ENCODE measurements at places on chromosomes 5 and 9. TPM values are rescaled to one million over a fixed set of nuclear protein-coding genes. Genes with fewer than 3 reads are reported as not detected.
A peak's percentile ranks its signal among the peaks of the same experiment; 100 is the strongest.

GRCh38 chr5:127608077-127608660, 40.7 kb upstream of the CTXN3 start:
- no peaks in the 10 kb centered on the region for H3K4me1 ChIP-seq
- no peaks in the 10 kb centered on the region for H3K36me3 ChIP-seq
- H3K27ac ChIP-seq: no peak overlapping the region
- no peak for DNase-seq

DNA sequence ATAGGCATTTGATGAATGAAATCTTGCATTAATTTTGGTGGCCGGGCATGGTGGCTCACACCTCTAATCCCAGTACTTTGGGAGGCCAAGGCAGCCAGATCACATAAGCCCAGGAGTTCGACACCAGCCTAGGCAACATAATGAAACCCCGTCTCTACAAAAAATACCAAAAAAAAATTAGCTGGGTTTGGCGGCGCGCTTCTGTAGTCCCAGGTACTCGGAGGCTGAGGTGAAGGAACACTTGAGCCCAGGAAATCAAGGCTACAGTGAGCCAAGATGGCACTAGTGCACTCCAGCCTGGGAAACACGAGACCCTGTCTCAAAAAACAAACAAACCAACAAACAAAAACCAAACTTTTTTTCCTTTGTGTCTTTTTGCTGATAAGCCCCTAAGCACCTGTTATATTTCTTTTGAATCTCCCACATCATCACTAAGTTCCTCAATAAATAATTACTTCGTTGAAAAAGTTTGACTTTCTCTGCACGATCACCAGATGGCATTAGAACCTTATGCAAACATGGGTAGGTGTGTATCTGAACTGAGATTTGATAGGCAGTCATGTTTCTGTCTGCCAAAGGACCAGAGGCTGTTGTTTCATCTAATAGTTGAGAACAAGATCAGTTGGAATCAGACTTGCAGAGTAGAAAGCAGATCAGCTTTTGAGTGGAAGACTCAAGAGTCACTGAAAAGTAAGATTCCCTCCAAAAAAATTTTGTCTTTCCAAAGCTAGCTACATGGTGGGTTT, 5.5 kb upstream of the MATR3 start:
- peaks cover 38% of the 10 kb centered on the region for H3K36me3 ChIP-seq
- no peaks in the 10 kb centered on the region for H3K27me3 ChIP-seq
- H3K27ac ChIP-seq: no peak overlapping the region
- peaks cover under 1% of the 10 kb centered on the region for H3K4me1 ChIP-seq
- no peak for DNase-seq

DNA sequence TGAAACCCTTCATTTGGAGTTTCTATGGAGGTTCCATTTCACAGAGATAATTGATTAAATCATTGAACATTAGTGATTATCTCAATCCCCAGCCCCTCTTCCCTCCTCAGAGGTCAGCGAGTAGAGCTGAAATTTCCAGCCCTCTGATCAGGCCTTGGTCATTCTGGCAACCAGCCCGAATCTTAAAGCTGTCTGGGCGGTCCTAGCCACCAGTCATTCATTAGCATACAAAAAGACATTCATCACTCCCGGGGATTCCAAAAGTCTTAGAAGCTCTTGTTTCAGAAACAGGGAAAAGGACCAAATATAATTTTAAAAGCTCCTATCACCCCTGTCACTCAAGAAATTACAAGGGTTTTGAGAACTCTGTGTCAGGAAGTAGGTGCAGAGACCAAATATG, 41.3 kb downstream of the ZNF474 start:
- no peak overlapping the region for H3K4me3 ChIP-seq
- peak; percentile 56 for DNase-seq
- H3K27me3 ChIP-seq: no peaks in the 10 kb centered on the region
- no peaks in the 10 kb centered on the region for H3K36me3 ChIP-seq

GRCh38 chr9:37390759-37391158, 31.7 kb upstream of the GRHPR start:
- H3K27me3 ChIP-seq: no peaks in the 10 kb centered on the region
- H3K4me1 ChIP-seq: no peaks in the 10 kb centered on the region
- no peak overlapping the region for H3K27ac ChIP-seq
- no peak overlapping the region for H3K4me3 ChIP-seq
- H3K36me3 ChIP-seq: no peaks in the 10 kb centered on the region

DNA sequence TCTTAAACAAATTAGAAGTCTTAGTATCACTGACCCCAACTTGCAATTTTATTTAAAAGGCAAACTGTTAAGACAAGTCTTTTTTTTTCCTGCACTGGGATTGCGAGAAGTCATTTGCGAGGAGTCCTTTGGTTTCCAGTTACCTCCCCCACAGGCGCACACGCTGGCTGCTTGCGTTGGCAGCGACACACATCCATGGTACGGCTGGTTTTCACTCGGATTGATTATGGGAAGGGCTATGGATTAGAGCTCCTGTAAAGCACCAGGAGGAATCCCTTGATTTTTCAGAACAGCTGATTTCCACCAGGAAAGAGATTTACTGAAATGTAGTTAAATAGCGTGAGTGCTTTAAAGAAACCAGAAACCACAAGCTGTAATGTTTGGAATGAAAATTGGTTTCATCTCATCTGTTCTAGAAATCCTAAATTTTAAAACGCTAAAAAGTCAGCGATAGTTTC, 737 bp downstream of the SLC1A3 start:
- peaks cover 29% of the 10 kb centered on the region for H3K4me1 ChIP-seq
- DNase-seq: peak; percentile 70
- peak overlapping the region; percentile 57 for H3K4me3 ChIP-seq
- H3K27me3 ChIP-seq: no peaks in the 10 kb centered on the region

DNA sequence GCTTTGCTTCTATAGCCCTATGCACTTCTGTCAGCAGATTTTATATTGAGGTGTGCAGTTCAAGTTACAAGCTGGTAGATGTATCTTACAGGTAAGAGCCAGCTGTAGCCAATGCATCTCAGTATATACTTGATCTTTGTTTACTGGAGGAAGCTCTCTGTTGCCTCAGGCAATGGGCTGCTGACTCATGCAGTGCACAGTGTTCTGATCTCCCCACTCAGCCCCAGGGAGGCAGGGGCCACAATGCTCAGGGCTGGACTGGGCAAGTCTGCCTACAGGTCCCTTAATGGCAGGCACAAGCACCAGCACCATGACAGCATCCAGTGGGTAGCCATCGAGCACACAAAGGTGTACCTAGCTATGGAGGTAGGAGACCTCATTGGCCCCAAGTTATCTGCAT, 178.8 kb upstream of the CDH10 start:
- no peaks in the 10 kb centered on the region for H3K27me3 ChIP-seq
- H3K4me1 ChIP-seq: no peaks in the 10 kb centered on the region
- DNase-seq: no peak
- H3K27ac ChIP-seq: no peak overlapping the region
- H3K36me3 ChIP-seq: no peaks in the 10 kb centered on the region
- H3K4me3 ChIP-seq: no peak overlapping the region

- no peaks in the 10 kb centered on the region for H3K36me3 ChIP-seq
- peaks cover 32% of the 10 kb centered on the region for H3K4me1 ChIP-seq
- peak; percentile 67 for DNase-seq
- H3K27ac ChIP-seq: peak overlapping the region; percentile 99
Measured at GRCh38 chr9:78871452-78872331, 574.8 kb downstream of the PSAT1 start.

DNA sequence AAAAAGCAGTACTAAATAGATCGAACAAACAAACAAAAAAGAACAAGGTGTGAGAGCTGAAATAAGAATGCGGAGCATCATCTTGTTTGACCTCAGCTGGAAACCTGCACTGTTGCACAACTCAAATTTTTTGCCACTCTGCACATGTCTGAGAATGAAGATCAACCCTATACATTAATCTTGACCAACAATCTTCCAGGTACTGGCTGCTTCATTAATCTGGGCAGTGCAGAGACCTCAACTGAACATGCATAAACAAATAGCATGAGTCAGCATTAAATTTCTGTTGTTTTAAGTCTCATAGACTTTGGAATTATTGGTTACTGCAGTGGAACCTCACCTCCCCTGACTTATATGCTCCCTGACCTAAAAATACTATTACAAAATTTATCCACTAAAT, 114.6 kb upstream of the FTMT start:
- H3K27me3 ChIP-seq: no peaks in the 10 kb centered on the region
- H3K36me3 ChIP-seq: no peaks in the 10 kb centered on the region
- no peak overlapping the region for H3K4me3 ChIP-seq
- no peak for DNase-seq

DNA sequence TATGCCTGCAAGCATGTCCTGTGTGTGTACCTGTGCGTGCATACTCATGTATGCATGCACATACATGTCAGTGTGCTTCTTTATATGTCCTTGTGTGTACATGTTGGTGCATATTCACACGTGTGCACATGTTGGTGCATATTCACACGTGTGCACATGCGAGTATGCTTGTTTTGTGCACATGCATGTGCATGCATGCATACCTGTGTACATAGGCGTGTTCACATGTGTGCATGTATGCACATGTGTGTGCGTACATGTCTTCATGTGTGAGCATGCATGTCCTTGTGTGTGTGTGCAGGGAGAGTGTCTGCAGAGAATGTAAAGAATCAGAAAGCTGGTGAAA, 72.2 kb upstream of the FCN2 start:
- H3K27ac ChIP-seq: peak overlapping the region; percentile 73
- H3K4me1 ChIP-seq: peaks cover 55% of the 10 kb centered on the region
- peaks cover 82% of the 10 kb centered on the region for H3K36me3 ChIP-seq
- H3K27me3 ChIP-seq: no peaks in the 10 kb centered on the region
- DNase-seq: no peak

- no peak for DNase-seq
- H3K4me3 ChIP-seq: no peak overlapping the region
- H3K4me1 ChIP-seq: no peaks in the 10 kb centered on the region
Measured at GRCh38 chr5:32233696-32234447, 59.8 kb upstream of the GOLPH3 start.

GRCh38 chr9:134258828-134259546, 67.3 kb upstream of the RXRA start:
- no peaks in the 10 kb centered on the region for H3K36me3 ChIP-seq
- no peak overlapping the region for H3K4me3 ChIP-seq
- H3K27ac ChIP-seq: no peak overlapping the region
- no peak for DNase-seq
- 0 out of 2 replicates have a peak, but pooled peaks cover under 1% of the 10 kb centered on the region for H3K27me3 ChIP-seq
- no peaks in the 10 kb centered on the region for H3K4me1 ChIP-seq

- no peaks in the 10 kb centered on the region for H3K27me3 ChIP-seq
- peaks cover 32% of the 10 kb centered on the region for H3K4me1 ChIP-seq
- no peak overlapping the region for H3K4me3 ChIP-seq
- H3K36me3 ChIP-seq: peaks cover 72% of the 10 kb centered on the region
Measured at GRCh38 chr9:95061916-95062595, 255.5 kb downstream of the FANCC start.

DNA sequence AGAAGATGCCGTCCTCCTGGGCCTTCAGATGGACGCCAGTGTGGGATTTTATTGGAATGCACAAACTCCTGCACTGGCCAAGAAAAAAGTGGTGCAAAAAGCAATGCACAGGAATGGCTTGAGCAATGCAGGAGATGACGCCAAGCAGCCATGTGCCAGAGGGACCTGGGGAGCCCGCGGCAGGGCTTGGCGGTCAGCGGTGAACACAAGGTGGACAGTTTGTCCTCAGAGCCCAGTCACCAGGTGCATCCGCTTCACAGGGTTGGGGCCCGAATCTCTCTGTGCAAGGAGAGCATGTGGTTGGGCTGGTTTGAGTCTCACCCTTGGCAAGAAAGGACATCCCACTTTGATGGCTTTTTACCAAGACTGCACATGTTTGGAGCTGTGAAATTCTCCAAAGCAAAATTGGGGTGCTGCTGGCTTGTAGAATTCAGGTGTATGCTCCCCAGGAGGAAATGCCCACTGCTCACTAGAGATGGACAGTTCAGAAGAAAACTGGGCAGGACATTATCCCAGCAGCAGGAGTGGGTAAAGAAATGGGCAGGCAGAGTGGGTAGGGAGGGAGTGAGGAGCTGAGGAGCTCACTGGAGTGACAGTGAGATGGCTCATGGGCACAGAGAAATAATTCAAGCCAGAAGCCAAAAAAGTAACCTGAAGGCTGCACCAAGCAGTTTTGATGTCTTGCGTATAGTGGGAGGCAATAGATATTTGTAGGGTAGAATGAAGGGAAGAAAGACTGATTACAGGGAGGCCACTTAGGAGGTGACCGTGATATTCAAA, 463.9 kb downstream of the MTRR start:
- no peaks in the 10 kb centered on the region for H3K36me3 ChIP-seq
- no peaks in the 10 kb centered on the region for H3K27me3 ChIP-seq
- H3K4me3 ChIP-seq: no peak overlapping the region
- DNase-seq: no peak

- H3K36me3 ChIP-seq: no peaks in the 10 kb centered on the region
- H3K27me3 ChIP-seq: no peaks in the 10 kb centered on the region
- DNase-seq: no peak
- no peak overlapping the region for H3K27ac ChIP-seq
- H3K4me1 ChIP-seq: peaks cover 8% of the 10 kb centered on the region
Measured at GRCh38 chr9:114953959-114954358, 23.6 kb upstream of the TNFSF8 start.

DNA sequence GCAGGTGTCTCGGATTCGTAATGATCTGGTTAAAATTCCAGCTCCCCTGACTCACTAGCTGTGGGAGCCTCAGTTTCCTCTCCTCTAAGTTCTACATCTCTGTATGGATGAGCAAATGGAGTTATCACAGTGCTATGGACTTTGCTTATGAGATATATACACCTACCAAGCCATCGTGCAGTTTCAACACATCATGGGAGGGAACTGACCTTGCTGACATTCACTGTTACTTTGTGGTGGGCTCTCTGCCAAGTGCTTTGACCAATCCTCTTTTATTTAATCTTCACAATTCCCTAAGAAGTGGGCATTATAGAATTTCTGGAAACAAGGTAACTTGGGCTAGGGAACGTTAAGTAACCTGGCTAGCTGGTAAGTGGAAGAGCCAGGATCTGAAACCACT, 70.2 kb downstream of the PTPN3 start:
- H3K27ac ChIP-seq: no peak overlapping the region
- no peak for DNase-seq
- H3K4me1 ChIP-seq: no peaks in the 10 kb centered on the region
- no peaks in the 10 kb centered on the region for H3K27me3 ChIP-seq
- no peak overlapping the region for H3K4me3 ChIP-seq

GRCh38 chr9:108078811-108079210, 589.2 kb upstream of the KLF4 start:
- DNase-seq: no peak
- no peaks in the 10 kb centered on the region for H3K27me3 ChIP-seq

GRCh38 chr5:149333711-149334443, 11.4 kb upstream of the GRPEL2 start:
- peaks cover 29% of the 10 kb centered on the region for H3K36me3 ChIP-seq
- H3K27ac ChIP-seq: peak overlapping the region; percentile 71
- H3K27me3 ChIP-seq: no peaks in the 10 kb centered on the region
- peaks cover 29% of the 10 kb centered on the region for H3K4me1 ChIP-seq
- no peak overlapping the region for H3K4me3 ChIP-seq
- peak; percentile 61 for DNase-seq

The CTNND2 gene
- total RNA-seq: 0.03 TPM

The SPATA31E1 gene
- 0.26 TPM for total RNA-seq

The WDR38 gene
- total RNA-seq: not detected

The SLC6A3 gene
- total RNA-seq: not detected

The SRP19 gene
- total RNA-seq: 155 TPM

The FGF18 gene
- total RNA-seq: 0.21 TPM

The ZNF879 gene
- not detected for total RNA-seq

The SLC46A2 gene
- not detected for total RNA-seq

The FAM200C gene
- 5.0 TPM for total RNA-seq

Measured in SJSA1 (cell line).